ENCODE measurements at places on chromosomes 1 and 21.

DNA sequence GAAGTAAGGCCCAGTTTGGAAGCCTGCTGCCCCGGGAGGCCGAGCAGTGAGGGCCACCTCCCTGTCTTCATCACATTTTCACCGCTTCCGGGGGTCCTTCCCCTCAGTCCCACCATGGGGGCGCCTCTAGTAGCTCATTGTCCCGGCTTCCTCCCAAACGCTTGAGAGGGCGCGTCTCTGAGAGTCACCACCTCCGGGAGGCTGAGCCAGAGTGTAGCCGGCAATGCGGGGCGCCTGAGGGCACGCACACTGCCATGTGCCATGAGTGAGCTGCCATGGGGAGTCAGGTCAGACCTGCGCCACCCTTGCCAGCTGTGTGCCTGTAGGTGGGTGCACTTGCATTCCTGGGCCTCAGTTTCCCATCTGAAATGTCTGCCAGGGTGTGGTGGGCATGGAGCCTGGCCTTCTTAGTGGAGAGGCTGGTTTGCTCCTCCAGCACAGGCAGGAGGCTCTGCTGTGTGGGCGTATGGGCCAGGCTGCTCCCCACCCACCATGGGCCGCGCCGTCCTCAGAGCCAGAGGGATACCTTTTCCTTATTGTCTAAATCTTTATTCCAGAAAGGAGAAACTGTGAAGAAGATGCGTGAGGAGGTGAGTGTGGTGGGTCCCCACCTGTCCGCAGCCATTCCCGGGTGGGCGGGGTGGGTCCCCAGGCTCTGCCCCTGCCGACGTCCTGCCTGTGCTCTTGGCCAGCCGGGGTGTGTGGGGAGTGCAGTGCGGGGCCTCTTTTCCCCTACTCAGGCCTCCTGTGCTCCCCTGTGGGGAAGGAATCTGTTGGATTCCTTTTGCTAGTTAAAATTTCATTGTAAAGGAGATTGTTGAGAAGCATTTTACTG, 81.3 kb upstream of the COL6A1 start:
- no peak for DNase-seq

GRCh38 chr21:37593740-37594471, 227.3 kb downstream of the DYRK1A start:
- no peak for DNase-seq

GRCh38 chr1:86089765-86090164, 66.8 kb downstream of the COL24A1 start:
- no peak for DNase-seq

GRCh38 chr1:163823017-163823416, 501.3 kb downstream of the NUF2 start:
- no peak for DNase-seq

- DNase-seq, result no peak
These were observed 106.9 kb downstream of the AJAP1 start for GRCh38 chr1:4761324-4761723.

DNA sequence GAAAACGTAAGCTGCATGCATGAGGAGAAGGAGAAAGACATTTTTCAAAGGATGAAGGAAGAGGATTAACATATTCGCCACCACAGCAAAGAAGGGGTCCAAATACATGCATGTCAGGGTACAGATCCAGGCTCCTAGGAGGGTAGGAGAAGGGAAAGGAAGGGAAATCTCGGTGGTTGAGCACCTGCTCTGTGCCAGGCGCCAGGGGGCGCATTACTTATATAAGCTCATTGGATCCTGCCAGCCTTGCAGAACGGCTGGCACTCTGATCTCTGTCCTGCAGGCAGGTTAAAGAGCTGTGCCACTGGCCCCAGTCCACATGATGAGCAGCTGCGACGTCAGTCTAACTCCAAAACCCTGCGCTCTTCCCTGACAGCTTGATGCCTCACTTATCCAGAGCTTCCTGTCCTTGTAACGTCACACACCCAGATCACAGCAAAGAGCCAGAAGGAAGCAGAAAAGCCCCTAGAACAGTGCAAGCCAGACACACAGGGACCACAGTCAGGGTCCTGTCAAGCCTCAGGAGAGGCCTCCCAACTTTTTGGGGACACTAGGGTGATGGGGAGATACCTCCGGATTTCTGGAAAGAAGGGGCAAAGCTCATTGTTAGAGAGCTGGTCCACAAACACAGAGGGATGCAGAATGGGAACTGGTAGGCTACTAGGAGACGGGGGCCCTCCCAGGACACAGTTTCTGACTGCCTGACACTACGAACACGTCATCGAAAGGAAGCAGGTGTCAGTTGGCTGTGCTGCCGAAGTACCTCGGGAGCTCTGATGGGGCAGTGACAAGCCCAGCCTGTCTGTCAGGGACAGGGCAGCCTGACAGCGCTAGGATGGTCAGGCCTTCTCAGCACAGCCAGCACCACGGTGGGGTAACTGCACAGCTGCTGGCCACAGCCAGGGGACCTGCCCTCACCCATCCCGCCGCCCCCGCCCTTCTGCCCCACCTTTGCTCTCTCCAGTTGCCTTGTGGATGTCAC, 99.1 kb downstream of the BEND5 start:
- DNase-seq, result no peak

DNA sequence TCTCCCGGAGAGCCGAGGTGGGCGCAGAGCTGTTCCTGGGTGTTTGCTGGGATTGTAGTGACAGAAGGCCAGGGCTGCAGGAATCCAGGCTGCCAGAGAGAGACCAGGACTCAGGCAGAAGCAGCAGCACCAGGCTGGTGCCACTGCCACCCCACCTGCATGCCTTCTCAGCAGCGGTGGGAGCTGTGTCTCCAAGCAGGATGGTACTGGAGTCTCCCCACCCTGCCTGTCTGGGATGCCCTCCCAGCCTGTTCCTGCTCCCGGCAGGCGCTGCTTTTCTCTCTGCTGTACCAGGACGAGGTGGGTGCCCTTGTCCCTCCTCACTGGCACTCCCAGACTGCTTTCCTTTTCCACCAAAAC, 4.5 kb upstream of the HES4 start:
- no peak for DNase-seq

DNA sequence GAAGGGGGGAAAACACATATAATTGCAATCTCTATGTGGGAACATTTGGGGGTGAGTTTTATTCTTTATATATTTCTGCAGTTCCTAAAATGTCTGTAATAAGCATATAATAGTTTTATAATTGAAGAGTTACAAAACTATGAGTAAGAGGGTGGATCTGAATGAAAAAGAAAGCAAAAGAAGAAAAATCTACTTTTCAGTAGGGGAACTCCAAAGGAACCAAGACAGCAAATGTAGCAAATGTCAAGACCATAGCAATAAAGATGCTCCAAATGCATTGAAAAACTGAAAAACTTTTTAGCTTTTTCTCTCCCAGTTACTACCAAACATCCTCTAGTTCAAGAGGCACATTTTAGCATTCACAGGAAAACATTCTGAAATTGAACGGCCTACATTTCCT, 434.8 kb downstream of the LMO4 start:
- no peak for DNase-seq

DNA sequence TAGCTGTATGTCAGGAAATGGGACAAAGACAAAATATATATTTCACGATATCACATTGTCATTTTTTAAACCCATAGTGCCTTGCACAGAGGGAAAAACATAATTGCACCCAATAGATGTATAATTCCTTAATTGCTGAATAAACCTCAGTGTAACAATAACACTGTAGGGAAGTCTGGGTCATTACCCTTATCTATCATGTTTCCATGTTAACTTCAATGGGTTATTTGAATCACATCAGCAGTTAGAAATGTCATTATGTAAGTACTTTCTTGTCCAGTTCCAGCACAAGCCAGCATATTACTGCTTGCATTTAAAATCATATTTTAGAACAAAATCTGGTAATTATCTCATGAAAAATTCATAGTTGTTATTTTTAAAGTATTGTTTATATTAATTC, 222.7 kb downstream of the HMCN1 start:
- DNase-seq, result no peak

DNA sequence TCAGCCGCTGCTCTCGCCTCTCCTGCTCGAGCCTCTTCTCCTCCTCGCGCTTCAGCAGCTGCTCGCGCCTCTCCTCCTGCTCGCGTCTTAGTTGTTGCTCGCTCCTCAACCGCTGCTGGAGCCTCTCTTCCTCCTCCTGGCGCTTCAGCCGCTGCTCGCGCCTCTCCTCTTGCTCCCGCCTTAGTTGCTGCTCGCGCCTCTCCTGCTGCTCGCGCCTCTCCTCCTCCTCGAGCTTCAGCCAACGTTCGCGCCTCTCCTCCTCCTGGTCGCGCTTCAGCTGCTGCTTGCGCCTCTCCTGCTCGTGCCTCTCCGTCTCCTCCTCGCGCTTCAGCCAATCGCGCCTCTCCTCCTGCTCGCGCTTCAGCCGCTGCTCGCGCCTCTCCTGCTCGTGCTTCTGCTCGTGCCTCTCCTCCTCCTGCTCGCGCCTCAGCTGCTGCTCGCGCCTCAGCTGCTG, 3.7 kb downstream of the TCHH start:
- DNase-seq, result no peak

DNA sequence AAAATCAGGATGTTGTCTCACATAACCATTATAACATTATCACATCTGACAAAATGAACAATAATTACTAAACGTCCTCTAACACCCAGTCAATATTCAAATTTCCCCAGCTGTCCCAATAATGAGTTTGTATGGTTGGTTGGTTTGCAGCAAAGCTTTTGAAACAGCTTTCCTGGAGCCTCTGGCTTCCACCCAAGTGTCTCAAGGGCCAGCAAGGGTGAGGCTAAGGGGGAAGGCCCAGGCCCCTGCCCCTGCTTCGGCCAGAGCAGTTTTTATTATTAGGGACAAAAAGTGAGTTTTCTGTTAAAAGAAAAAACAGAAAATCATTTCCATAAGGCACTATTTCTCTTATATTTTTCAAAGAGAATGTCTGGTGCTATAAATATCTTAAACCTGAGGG, 19.1 kb upstream of the AVPR1B start:
- DNase-seq, result no peak

- no peak for DNase-seq
These were observed 302.7 kb downstream of the DUSP10 start for GRCh38 chr1:221439008-221439746.

DNA sequence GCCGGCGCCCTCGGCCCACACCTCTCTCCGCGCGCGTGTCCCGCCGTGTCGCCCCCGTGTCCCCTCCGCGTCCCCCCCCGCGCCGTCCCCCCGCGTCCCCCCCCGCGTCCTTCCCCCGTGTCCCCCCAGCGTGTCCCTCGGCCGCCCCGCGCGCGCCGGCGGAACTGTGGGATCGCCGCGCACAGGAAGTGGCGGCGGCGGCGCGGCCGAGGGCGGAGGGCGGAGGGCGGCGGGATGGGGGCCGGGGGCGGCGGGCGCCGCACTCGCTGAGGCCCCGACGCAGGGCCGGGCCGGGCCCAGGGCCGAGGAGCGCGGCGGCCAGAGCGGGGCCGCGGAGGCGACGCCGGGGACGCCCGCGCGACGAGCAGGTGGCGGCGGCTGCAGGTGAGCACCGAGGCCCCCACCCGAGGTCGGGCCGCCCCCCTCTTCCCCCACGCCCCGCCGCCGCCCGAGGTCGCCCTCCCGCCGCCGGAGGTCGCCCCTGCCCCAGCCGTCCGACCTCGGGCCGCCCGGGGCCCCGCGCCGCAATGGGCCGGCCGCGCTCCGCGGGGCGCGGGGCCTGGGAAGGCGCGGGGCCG, at the start of gene AGPAT3:
AGPAT3 (plus strand) TSS at position 262 of the 578 bp plus-strand sequence. CDS start 94,459 bp downstream, outside the sequence.
- no peak for DNase-seq

GRCh38 chr1:100506217-100506616, 31.7 kb upstream of the GPR88 start:
- DNase-seq, result no peak

GRCh38 chr1:46061146-46061545, 71.3 kb downstream of the PIK3R3 start:
- DNase-seq, result no peak

DNA sequence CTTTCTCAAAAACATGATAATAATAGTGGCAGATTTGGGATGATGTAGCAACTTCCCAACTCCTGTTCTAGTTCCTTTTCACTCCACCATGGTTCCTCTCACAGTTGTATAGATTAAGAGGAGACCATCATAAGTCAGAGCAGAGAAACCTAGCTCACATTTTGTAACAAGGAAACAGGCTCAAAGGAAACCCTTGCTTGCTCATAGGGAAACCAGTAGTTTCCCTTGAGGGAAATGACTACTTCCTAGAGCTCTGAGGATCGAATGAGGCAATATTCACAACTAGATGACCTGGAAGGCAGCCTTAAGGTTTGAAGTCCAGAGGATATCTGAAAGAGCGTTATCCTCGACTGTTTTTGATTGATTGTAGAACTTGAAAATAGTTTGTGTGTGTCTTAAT, 76.1 kb upstream of the C8B start:
- DNase-seq, result no peak

GRCh38 chr1:233364695-233365539, 37.4 kb downstream of the MAP3K21 start:
- DNase-seq, result no peak

- DNase-seq, result no peak
These were observed 119.2 kb downstream of the FOXD2 start for GRCh38 chr1:47557066-47557465.

DNA sequence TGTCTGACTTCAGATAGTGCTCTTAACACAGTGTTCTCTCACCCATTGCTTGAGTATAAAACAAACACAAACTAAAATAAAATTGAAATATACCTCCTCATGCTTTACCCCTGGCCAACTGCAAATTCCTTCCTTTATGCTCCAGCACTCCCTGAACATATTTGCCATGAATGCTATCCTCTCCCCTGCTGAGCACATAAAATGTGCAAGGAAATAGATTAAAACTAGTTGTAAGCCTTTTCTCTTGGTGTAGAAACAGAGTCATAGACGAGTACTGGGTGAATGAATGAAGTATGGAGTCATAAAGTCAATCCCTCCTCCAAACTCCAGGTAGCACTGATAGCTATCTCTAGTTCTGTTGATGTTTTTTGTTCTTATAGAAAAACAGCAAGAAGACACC, 2.6 kb downstream of the GPR161 start:
- no peak for DNase-seq

- no peak for DNase-seq
These were observed 116.2 kb downstream of the CENPF start for GRCh38 chr1:214719207-214719606.

- no peak for DNase-seq
These were observed 40.4 kb upstream of the GRHL3 start for GRCh38 chr1:24278726-24279125.

- no peak for DNase-seq
These were observed 282.3 kb downstream of the TTLL7 start for GRCh38 chr1:83716641-83717040.

DNA sequence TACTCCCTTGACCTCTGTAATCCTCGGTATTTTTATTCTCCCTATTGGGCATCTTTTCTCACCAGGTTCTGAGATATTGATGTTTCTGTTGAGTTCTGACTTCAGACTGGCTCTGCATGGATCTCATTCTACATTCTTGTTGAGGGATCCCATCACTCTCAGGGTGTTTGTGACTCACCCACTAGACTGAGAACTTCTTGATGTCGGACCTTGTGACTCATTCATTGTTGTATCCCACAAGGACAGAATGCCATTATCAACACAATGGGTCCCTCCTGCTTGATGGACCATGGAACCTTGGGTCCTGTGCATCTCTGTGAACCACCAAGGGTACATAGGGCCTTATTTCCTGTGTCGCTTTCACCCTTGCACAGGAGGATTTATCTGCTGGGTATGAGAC, 174.1 kb downstream of the PBX1 start:
- no peak for DNase-seq

DNA sequence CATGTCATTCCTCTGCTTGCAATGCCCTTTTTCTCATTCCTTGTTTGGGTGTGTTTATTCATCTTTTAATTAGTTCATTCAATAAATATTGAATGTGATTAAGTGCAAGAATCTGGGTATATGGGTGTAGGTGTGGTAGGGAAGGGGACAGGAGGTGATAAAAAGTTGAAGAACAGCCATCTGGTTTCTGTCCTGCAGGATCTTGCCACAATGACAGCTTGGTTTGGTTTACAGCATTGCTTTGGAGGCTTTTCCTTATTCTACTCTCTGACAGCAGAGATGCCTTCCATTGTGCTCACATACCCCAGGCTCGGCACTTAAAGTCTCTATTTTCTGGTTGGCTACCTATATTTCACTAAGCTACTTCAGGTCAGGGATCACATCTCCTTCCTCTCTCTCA, 3.0 kb upstream of the REG4 start:
- DNase-seq, result no peak
